Right atrium auricular region (tissue), 2 donors: ENCODE measurements at places on chromosomes 5 and 9. TPM values are rescaled to one million over a fixed set of nuclear protein-coding genes. Genes with fewer than 3 reads are reported as not detected.
A peak's percentile ranks its signal among the peaks of the same experiment; 100 is the strongest.

PCDHGB2 gene
- 6.7 TPM for total RNA-seq

CTXN3 gene
- total RNA-seq: not detected

TAS2R1 gene
- total RNA-seq: not detected

ZNF883 gene
- 4.1 TPM for total RNA-seq

DNA sequence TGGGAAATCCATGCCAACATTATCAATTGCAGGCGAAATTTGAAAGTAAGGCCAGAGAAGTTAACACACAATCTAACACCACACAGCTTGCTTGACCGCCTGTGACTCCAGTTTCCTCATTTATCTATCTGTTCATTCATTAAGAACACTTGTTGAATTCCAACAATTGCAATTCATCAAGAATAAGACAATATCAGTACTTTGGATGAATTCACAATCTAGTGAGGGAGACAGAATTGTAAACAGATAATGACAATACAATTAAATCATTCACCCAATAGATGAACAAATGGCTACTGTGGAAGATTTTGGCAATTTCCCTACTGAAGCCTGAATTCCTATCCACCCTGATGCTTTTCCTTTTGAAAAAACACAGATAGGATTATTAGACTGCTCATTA is 181.6 kb downstream of the TRIM36 start:
- no peaks in the 10 kb centered on the region for H3K36me3 ChIP-seq
- H3K4me3 ChIP-seq: no peak overlapping the region
- H3K27ac ChIP-seq: no peak overlapping the region
- H3K4me1 ChIP-seq: no peaks in the 10 kb centered on the region

DNA sequence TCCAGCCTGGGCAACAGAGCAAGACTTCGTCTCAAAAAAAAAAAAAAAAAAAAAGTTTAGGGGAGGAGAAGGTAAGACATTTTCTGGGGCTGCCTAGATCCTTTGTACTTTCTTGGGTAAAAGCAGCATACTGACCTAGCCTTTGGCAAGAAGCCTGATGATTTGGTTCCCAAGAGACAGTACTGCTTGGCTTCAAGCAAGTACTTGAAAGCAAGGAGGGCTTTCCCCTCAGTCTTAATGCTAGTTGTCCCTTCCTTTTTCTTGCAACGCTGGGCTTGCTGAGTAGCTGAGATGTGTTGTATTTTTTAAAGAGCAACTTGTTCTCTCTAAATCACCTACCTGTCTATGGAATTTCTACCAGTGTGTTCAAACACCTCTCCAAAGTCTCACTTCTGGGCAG is 76.2 kb downstream of the INSYN2B start:
- DNase-seq: no peak
- H3K4me1 ChIP-seq: no peaks in the 10 kb centered on the region
- no peaks in the 10 kb centered on the region for H3K27me3 ChIP-seq

- H3K4me3 ChIP-seq: no peak overlapping the region
- peak overlapping the region; percentile 80 for H3K27ac ChIP-seq
- no peaks in the 10 kb centered on the region for H3K4me1 ChIP-seq
- no peaks in the 10 kb centered on the region for H3K36me3 ChIP-seq
These were observed 261.4 kb upstream of the KLF4 start for GRCh38 chr9:107750741-107751566.

GRCh38 chr9:106913276-106913675 is 50.3 kb downstream of the ZNF462 start:
- H3K27me3 ChIP-seq: no peaks in the 10 kb centered on the region
- no peak for DNase-seq
- H3K4me3 ChIP-seq: no peak overlapping the region
- H3K36me3 ChIP-seq: no peaks in the 10 kb centered on the region
- no peak overlapping the region for H3K27ac ChIP-seq
- H3K4me1 ChIP-seq: no peaks in the 10 kb centered on the region

GRCh38 chr5:138033386-138033808 is 518 bp upstream of the FAM13B start:
- no peaks in the 10 kb centered on the region for H3K36me3 ChIP-seq
- no peaks in the 10 kb centered on the region for H3K27me3 ChIP-seq
- H3K27ac ChIP-seq: peak overlapping the region; percentile 99

GRCh38 chr5:73922224-73922623 is 296.2 kb downstream of the ARHGEF28 start:
- peaks cover 5% of the 10 kb centered on the region for H3K4me1 ChIP-seq
- no peaks in the 10 kb centered on the region for H3K36me3 ChIP-seq
- H3K4me3 ChIP-seq: no peak overlapping the region
- H3K27me3 ChIP-seq: no peaks in the 10 kb centered on the region
- H3K27ac ChIP-seq: no peak overlapping the region
- no peak for DNase-seq

DNA sequence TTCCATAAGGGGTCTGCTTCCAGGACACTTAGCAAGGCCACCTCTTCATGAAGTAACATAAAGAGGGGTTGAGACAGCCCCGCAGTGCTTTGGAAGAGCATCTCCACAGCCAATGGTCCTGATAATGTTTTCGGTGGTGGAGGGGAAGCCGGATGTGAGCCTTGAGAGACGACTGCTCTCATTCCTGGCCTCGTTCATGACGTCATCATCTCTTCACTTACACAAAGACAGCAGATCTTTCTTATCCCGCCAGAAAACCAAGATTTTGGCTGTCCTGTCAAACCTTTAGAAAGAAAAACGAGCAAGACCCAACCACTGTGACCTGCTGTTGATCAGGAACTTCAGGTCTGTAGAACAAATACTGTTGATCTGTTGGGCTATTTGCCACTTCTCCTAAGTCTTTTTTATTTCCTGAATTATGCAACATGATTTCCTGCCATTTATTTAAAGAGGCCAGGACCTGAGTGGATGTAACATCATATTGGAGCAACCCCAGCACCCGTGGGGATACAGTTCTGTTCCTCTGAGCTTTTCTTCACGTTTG is 89.0 kb upstream of the IRX2 start:
- H3K36me3 ChIP-seq: no peaks in the 10 kb centered on the region
- no peak for DNase-seq
- H3K4me1 ChIP-seq: no peaks in the 10 kb centered on the region
- no peak overlapping the region for H3K27ac ChIP-seq

- DNase-seq: no peak
- no peaks in the 10 kb centered on the region for H3K36me3 ChIP-seq
- H3K4me1 ChIP-seq: no peaks in the 10 kb centered on the region
- no peaks in the 10 kb centered on the region for H3K27me3 ChIP-seq
- H3K4me3 ChIP-seq: no peak overlapping the region
These were observed 587.7 kb upstream of the GRAMD2B start for GRCh38 chr5:125835293-125836172.

GRCh38 chr5:80631278-80632259 is 22.9 kb upstream of the MSH3 start:
- no peaks in the 10 kb centered on the region for H3K4me1 ChIP-seq
- H3K36me3 ChIP-seq: no peaks in the 10 kb centered on the region
- DNase-seq: no peak
- no peaks in the 10 kb centered on the region for H3K27me3 ChIP-seq

- H3K36me3 ChIP-seq: no peaks in the 10 kb centered on the region
- no peak overlapping the region for H3K4me3 ChIP-seq
- peaks cover 18% of the 10 kb centered on the region for H3K27me3 ChIP-seq
- DNase-seq: no peak
These were observed 897 bp downstream of the AHRR start for GRCh38 chr5:322281-322941.

- no peaks in the 10 kb centered on the region for H3K4me1 ChIP-seq
- DNase-seq: no peak
- H3K4me3 ChIP-seq: no peak overlapping the region
- no peak overlapping the region for H3K27ac ChIP-seq
- no peaks in the 10 kb centered on the region for H3K27me3 ChIP-seq
- H3K36me3 ChIP-seq: no peaks in the 10 kb centered on the region
These were observed 90.4 kb upstream of the MVB12B start for GRCh38 chr9:126236273-126236672.

- no peaks in the 10 kb centered on the region for H3K36me3 ChIP-seq
- H3K4me3 ChIP-seq: no peak overlapping the region
- no peak overlapping the region for H3K27ac ChIP-seq
- DNase-seq: no peak
- H3K4me1 ChIP-seq: peaks cover 6% of the 10 kb centered on the region
These were observed 5.3 kb upstream of the ACSL6 start for GRCh38 chr5:132016721-132017250.

GRCh38 chr5:154141745-154142221 is 48.8 kb upstream of the GALNT10 start:
- no peaks in the 10 kb centered on the region for H3K36me3 ChIP-seq
- H3K27ac ChIP-seq: no peak overlapping the region
- DNase-seq: no peak
- H3K27me3 ChIP-seq: no peaks in the 10 kb centered on the region
- H3K4me3 ChIP-seq: no peak overlapping the region
- H3K4me1 ChIP-seq: no peaks in the 10 kb centered on the region
